Activated CD8-positive, alpha-beta memory T cell treated with anti-CD3 and anti-CD28 coated beads for 4 hours (primary cell): ENCODE measurements at places on chromosomes 3 and 15.

- no peak for DNase-seq
Observed at GRCh38 chr3:10835406-10835805, 19.4 kb downstream of the SLC6A11 start.

DNA sequence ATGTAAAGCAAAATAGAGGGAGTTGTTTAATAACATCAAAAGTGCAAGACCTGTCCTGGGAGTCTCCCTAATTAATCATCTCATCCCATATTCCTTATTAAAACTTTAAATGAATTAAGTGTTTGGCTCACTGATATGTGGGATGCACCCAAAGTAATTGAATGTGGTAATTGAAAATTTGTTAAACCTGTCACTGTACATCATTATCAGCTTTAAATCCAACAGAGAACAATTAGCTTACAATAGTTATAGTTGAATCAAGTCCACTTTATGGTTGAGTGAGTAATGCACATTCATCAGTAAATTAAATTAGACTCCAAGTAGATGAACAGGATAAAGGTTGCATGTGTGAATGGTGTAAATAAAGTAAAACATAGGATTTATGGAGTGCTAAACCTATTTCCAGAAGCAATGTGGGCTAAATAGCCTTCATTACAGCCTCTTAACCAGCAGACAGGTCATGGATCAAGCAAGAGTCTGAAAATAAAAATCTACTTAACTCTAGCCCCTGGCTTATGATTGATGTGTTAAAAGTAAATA, 608.2 kb upstream of the CCDC54 start:
- no peak for DNase-seq

- no peak for DNase-seq
Observed at GRCh38 chr3:23240171-23240785, 37.2 kb downstream of the UBE2E2 start.

- no peak for DNase-seq
Observed at GRCh38 chr3:116476691-116477090, 31.4 kb upstream of the LSAMP start.

DNA sequence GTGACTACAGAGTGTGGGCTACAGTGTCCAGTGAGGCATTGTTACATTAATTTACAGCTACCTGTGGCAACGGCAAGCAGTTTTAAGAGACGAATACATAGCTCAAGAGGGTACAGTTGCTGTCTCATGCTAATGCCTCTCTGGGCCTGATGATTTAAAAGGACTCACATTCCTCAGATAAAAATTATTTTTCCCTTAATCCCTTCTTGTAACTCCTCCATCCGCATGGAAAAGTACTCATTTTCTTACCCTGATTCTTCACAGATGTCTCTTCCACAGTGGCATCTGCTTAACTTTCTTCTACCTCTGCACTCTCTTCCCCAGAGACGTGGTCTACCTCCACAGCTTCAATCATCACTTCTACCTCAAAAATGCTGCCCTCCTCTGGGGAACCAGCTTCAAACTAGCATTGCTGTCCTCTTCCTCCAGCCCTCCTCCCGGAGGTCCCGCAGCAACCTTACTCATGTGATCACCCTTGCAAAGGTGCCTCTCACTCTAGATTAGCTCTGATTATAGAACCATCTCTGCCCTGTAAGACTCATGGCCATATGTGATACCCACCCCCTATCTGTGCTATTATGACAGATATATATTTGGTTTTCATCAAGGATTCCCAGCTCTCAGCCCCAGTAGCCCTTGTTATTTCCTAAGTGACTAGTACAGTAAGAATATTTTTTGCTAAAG, 21.4 kb upstream of the ABHD17C start:
- DNase-seq = no peak

DNA sequence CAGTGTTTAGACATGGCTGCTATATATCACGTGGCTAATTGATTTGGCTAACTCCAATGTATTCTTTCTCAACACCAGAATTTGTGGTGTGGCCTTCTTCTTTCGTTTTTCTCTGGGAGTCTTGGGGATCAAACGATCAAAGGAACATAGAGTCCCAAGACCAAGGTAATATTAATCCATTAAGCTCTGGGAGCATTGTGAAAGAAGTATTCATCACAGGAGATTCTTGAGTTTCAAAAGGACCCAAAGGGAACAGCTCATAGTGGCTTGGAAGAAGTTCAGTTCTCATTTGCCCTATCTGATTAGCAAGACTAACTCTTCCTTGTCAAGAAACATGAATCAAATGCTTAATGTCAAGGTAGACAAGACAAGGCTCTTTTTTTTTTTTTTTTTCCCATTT, 32.9 kb upstream of the TICRR start:
- no peak for DNase-seq

- no peak for DNase-seq
Observed at GRCh38 chr3:171122240-171122639, 95.7 kb upstream of the SLC2A2 start.
